ENCODE measurements at places on chromosomes 4 and X.

GRCh38 chr4:24995346-24995919 is 35.3 kb downstream of the LGI2 start:
- no peak overlapping the region for H3K27ac ChIP-seq
- no peaks in the 10 kb centered on the region for H3K36me3 ChIP-seq
- H3K4me3 ChIP-seq: no peak overlapping the region
- H3K4me1 ChIP-seq: no peaks in the 10 kb centered on the region
- no peak for DNase-seq
- H3K27me3 ChIP-seq: no peaks in the 10 kb centered on the region

DNA sequence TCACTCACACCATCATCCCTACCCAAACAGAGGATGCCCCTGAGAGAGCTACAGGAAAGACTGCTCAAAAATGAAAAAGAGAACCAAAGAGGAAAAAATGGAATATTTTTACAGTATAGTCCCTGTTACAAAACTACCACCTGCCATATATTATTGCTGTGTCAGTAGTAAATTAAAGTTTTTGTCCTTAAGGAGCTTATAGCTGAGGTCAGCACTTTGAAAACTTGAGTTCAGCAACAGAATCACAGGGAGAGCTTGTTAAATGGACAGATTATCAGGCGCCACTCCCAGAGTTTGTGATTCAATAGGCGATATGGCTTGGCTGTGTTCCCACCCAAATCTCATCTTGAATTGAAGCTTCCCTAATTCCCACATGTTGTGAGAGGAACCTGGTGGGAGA is 71.9 kb upstream of the FAM9A start:
- no peaks in the 10 kb centered on the region for H3K36me3 ChIP-seq
- no peak overlapping the region for H3K27ac ChIP-seq
- H3K4me3 ChIP-seq: no peak overlapping the region
- no peaks in the 10 kb centered on the region for H3K27me3 ChIP-seq

GRCh38 chrX:22314211-22314610 is 41.5 kb downstream of the CBLL2 start:
- no peaks in the 10 kb centered on the region for H3K36me3 ChIP-seq
- H3K4me3 ChIP-seq: no peak overlapping the region

DNA sequence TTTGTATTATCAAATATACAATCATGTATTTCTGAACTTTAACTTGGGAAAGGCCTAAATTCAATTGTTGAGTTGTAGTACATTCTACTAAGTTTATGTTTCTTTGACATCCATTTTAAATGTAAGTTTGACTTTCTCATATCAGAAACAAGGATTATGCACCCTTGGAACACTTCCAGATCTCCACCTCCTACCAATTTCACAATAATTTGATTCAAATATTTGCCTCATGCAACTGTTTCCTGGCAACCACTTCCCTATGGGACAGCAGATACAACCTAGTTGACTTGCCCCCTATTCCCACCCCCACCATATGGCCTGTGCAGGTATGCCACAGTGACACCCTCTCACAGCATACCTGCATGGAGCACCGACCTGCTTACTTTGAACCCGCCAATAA is 506.4 kb upstream of the PABPC4L start:
- H3K4me1 ChIP-seq: no peaks in the 10 kb centered on the region
- no peak overlapping the region for H3K4me3 ChIP-seq
- DNase-seq: no peak
- no peak overlapping the region for H3K27ac ChIP-seq

DNA sequence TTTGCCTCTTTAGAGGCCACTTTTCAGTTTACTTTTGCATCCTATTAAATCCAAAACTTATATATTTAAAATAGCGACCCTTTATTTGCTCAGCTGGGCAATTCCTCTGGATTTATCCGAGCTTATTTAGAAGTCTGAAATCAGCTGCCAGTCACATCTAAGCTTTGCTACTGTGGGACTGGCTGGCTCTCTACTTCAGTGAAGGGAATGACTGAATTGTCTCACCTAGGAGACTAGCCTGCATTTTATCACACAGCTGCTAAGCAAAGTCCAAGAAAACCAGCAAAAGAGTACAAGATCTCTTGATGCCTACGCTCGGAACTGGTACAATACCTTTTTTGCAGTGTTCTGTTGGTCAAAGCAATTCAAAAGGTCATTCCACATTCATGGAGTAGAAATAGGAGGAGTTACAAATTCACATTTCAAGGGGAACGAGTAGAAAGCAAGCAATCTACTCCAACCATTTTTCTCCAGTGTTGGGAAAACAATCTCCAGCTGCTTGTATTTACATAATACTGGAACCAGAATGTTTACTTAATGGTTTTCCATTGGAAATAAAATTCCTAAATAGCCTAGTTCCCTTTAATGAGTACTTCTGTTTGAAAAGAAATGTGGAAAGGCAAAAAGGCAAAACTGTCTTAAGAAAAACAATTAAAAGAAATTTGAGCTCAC is 160.2 kb downstream of the MAGEB5 start:
- no peaks in the 10 kb centered on the region for H3K27me3 ChIP-seq
- no peak overlapping the region for H3K27ac ChIP-seq
- no peaks in the 10 kb centered on the region for H3K36me3 ChIP-seq
- DNase-seq: no peak
- H3K4me1 ChIP-seq: no peaks in the 10 kb centered on the region

- H3K36me3 ChIP-seq: no peaks in the 10 kb centered on the region
- DNase-seq: no peak
- H3K4me1 ChIP-seq: no peaks in the 10 kb centered on the region
- no peak overlapping the region for H3K27ac ChIP-seq
Observed at GRCh38 chrX:133854290-133854689, 131.1 kb downstream of the GPC3 start.

- no peaks in the 10 kb centered on the region for H3K4me1 ChIP-seq
- DNase-seq: no peak
- no peak overlapping the region for H3K27ac ChIP-seq
- no peaks in the 10 kb centered on the region for H3K27me3 ChIP-seq
- no peaks in the 10 kb centered on the region for H3K36me3 ChIP-seq
- no peak overlapping the region for H3K4me3 ChIP-seq
Observed at GRCh38 chr4:26719954-26720552, 136.2 kb downstream of the TBC1D19 start.

GRCh38 chrX:118644378-118644777 is 83.0 kb upstream of the IL13RA1 start:
- H3K4me1 ChIP-seq: no peaks in the 10 kb centered on the region
- H3K27ac ChIP-seq: no peak overlapping the region
- no peaks in the 10 kb centered on the region for H3K36me3 ChIP-seq

GRCh38 chrX:8848441-8848840 is 47.3 kb upstream of the FAM9A start:
- H3K36me3 ChIP-seq: no peaks in the 10 kb centered on the region
- H3K4me3 ChIP-seq: no peak overlapping the region
- no peaks in the 10 kb centered on the region for H3K4me1 ChIP-seq
- DNase-seq: no peak
- H3K27me3 ChIP-seq: no peaks in the 10 kb centered on the region

GRCh38 chr4:112726041-112726440 is 89.1 kb downstream of the LARP7 start:
- no peak overlapping the region for H3K4me3 ChIP-seq
- no peaks in the 10 kb centered on the region for H3K36me3 ChIP-seq
- DNase-seq: no peak
- H3K27me3 ChIP-seq: no peaks in the 10 kb centered on the region

GRCh38 chr4:122212880-122213279 is 60.7 kb downstream of the BLTP1 start:
- H3K27me3 ChIP-seq: no peaks in the 10 kb centered on the region
- no peak for DNase-seq
- H3K4me1 ChIP-seq: no peaks in the 10 kb centered on the region
- no peak overlapping the region for H3K4me3 ChIP-seq
- H3K36me3 ChIP-seq: no peaks in the 10 kb centered on the region
- no peak overlapping the region for H3K27ac ChIP-seq

DNA sequence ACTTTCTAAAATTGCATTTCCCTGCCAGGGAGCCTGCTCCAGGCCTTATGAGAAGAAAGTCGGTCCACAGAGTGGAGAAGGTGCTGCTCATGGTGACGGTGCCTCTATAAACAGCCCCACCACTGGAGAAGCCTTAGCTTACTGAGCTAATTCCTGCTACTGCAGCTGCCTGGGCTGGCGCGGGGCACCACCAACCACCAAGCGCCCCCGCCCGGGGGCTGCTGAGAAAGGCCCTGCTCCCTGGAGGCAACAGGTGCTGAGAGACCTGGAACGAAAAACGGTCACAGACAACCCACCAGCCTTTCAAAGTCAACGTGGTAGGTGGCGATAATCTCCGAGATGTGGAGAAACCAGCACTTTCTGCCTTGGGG is 2.9 kb downstream of the HCFC1 start:
- no peaks in the 10 kb centered on the region for H3K36me3 ChIP-seq
- no peaks in the 10 kb centered on the region for H3K27me3 ChIP-seq
- peak overlapping the region; percentile 88 for H3K4me3 ChIP-seq
- no peak for DNase-seq
- peaks cover 19% of the 10 kb centered on the region for H3K4me1 ChIP-seq

DNA sequence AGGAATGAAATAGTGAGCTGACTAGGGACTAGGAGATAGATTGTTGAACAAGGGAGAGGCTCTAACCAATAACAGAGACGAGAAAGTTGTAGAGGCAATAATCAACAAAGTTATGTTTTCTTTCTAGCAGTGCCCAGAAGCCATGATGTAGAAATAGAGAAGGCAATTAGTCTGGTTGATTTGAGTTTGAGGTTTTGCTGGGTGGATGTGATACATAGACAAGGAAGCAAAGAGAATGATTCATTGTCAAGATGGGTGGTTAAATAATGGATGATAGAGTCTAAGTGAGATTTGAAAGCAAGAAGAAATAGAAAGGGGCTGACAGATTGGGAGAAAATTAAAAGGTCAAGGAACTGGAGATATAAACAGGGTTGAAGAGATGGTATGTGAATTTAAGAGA is 11.2 kb downstream of the RBM41 start:
- no peak for DNase-seq
- no peaks in the 10 kb centered on the region for H3K4me1 ChIP-seq
- H3K27ac ChIP-seq: no peak overlapping the region
- H3K36me3 ChIP-seq: no peaks in the 10 kb centered on the region
- no peaks in the 10 kb centered on the region for H3K27me3 ChIP-seq

- H3K4me3 ChIP-seq: no peak overlapping the region
- H3K27ac ChIP-seq: no peak overlapping the region
- DNase-seq: no peak
- H3K36me3 ChIP-seq: no peaks in the 10 kb centered on the region
Observed at GRCh38 chrX:43753637-43754036, 97.5 kb downstream of the MAOA start.

DNA sequence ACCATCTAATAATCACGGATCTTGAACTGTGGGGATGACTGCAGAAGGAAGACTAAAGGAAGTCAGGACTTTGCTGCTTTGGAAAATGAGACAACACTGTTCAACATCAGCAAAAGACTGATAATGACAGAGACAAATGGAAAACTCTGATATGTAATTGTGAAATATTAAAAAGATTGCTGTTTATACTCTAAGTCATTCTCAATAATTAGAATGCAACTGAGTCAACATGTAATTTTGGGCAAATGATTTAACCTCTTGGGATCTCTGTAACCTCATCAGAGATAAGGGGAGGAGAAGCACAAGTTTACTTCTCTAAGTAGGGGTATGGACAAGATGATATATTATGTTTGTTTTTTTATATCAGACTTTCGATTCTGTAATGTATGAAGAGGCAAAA is 121.9 kb downstream of the GASK1B start:
- peaks cover 6% of the 10 kb centered on the region for H3K4me1 ChIP-seq
- H3K4me3 ChIP-seq: no peak overlapping the region
- no peak overlapping the region for H3K27ac ChIP-seq
- no peaks in the 10 kb centered on the region for H3K36me3 ChIP-seq
- no peaks in the 10 kb centered on the region for H3K27me3 ChIP-seq

DNA sequence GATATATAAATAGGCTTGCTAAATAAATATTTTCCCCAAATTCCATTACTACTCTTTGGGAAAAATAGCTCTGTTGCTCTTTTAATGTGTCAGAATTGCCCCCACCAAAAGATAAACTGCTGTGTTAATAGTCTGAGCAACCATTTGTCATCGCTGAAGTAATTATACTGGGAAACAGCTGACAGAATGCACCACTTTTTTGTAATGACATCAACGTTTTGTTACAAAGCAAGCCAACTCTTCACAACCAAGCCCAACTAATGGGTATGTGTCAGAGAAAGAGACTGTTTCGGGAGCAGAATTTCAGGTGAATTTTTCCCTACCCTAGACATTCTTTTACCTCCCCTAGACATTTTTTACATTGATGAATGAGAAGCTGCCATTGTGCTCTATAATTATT is 405.0 kb upstream of the MAGEB18 start:
- H3K4me1 ChIP-seq: no peaks in the 10 kb centered on the region
- H3K4me3 ChIP-seq: no peak overlapping the region
- H3K27me3 ChIP-seq: no peaks in the 10 kb centered on the region
- no peak overlapping the region for H3K27ac ChIP-seq
- no peaks in the 10 kb centered on the region for H3K36me3 ChIP-seq
- DNase-seq: no peak

GRCh38 chrX:131792356-131792749 is 230.7 kb upstream of the STK26 start:
- no peak overlapping the region for H3K4me3 ChIP-seq
- H3K27ac ChIP-seq: no peak overlapping the region
- H3K27me3 ChIP-seq: no peaks in the 10 kb centered on the region
- peak; percentile 33 for DNase-seq
- H3K4me1 ChIP-seq: no peaks in the 10 kb centered on the region

GRCh38 chr4:94408549-94409374 is 43.0 kb upstream of the PDLIM5 start:
- no peak overlapping the region for H3K27ac ChIP-seq
- no peaks in the 10 kb centered on the region for H3K27me3 ChIP-seq
- no peaks in the 10 kb centered on the region for H3K36me3 ChIP-seq
- no peak overlapping the region for H3K4me3 ChIP-seq
- DNase-seq: no peak
- peaks cover 19% of the 10 kb centered on the region for H3K4me1 ChIP-seq

- no peaks in the 10 kb centered on the region for H3K36me3 ChIP-seq
- no peak overlapping the region for H3K4me3 ChIP-seq
- no peak overlapping the region for H3K27ac ChIP-seq
- no peaks in the 10 kb centered on the region for H3K4me1 ChIP-seq
- no peaks in the 10 kb centered on the region for H3K27me3 ChIP-seq
- DNase-seq: no peak
Observed at GRCh38 chr4:165774326-165774725, 98.7 kb upstream of the TLL1 start.

GRCh38 chr4:70829015-70829414 is 10.7 kb downstream of the GRSF1 start:
- H3K4me1 ChIP-seq: no peaks in the 10 kb centered on the region
- H3K36me3 ChIP-seq: no peaks in the 10 kb centered on the region
- no peak for DNase-seq
- no peaks in the 10 kb centered on the region for H3K27me3 ChIP-seq
- no peak overlapping the region for H3K27ac ChIP-seq

Data from testis (tissue), 5 donors.